ENCODE measurements at places on chromosomes 11 and 22.
A peak's percentile ranks its signal among the peaks of the same experiment; 100 is the strongest.

GRCh38 chr11:119752946-119753345, 23.9 kb upstream of the NECTIN1 start:
- DNase-seq: no peak

GRCh38 chr11:58727415-58727797, 4.3 kb downstream of the GLYAT start:
- no peak for DNase-seq

DNA sequence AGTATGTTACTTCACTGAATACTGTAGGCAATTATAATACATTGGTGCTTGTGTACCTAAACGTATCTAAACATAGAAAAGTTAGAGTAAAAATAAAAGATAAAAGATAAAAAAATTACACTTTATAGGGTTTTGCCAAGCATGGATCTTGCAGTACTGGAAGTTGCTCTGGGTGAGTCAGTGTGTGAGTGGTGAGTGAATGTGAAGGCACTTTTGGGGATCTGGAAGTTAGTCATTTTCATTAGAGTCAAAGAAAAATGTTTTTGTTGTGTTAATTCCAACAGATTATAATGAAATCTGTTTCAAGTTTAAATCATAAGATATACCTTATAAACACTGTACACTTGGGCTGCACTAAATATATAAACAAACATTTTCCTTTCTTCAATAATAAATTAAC, 3.3 kb downstream of the SLC22A25 start:
- no peak for DNase-seq

GRCh38 chr22:40328546-40329456, 17.5 kb upstream of the ADSL start:
- no peak for DNase-seq

DNA sequence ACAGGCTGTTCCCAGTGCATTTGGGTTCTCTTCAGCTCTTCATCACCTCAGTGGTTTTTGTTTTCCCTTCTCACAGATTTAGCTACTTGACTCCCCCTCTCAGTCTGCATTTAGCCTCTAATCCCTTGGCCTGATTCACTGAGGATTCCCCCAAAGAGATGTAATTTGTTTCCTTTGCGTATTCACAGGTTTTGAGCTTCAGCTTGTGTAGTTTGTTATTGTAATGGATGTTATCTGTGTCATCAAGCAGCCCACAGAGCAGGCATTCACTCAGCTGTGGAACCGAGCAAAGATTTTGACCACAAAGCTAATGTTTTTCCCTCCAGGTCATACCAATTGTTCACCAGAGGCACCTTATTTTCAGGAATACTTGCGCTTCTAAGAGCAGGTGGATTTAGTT, 6.4 kb upstream of the ME3 start:
- DNase-seq: no peak

GRCh38 chr11:120431633-120432032, 79.9 kb upstream of the GRIK4 start:
- no peak for DNase-seq

- no peak for DNase-seq
Measured at GRCh38 chr11:2789791-2790567, 90.2 kb upstream of the KCNQ1OT1 start.

DNA sequence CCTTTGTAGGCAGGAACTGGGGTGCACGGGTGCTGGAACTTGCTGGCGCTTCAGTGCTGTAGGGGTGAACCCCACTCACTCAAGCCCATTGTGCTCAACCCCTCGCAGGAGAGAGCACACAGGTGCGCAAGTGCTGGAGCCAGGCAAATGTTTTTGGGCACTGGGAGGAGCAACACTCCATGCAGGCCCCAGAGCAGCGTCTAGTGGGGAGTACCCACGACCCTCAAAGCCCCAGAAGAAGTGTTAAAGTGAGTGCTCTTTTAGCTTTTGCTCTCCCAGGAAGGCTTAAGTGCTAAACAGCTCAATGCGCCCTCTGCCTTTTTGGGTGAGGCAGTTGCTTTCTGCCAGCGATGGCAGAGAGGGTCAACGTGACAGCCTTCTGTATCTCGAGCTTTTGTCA, 282.2 kb upstream of the ARHGAP42 start:
- no peak for DNase-seq

DNA sequence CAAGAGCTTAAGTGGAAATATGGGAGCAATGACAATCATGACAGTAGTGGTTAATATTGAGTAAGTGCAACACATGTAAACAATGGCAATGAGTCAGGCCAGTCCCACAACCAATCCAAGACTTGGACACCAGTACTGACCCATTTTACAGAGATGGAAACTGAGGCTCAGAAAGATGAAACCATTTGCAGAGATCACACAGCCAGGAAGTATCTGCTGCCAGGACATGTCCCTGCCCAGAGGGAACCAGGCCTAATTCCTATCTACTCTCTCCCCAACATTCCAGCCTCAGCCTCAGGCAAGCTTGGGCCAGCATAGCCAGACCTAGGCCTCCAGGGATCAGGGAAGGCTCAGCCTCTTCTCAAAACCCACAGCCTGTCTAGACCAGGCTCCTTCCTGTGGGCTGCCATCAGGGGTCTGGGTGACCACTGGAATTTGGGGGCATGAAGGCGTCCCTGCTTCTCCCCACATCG, 395.1 kb downstream of the MN1 start:
- DNase-seq: no peak

DNA sequence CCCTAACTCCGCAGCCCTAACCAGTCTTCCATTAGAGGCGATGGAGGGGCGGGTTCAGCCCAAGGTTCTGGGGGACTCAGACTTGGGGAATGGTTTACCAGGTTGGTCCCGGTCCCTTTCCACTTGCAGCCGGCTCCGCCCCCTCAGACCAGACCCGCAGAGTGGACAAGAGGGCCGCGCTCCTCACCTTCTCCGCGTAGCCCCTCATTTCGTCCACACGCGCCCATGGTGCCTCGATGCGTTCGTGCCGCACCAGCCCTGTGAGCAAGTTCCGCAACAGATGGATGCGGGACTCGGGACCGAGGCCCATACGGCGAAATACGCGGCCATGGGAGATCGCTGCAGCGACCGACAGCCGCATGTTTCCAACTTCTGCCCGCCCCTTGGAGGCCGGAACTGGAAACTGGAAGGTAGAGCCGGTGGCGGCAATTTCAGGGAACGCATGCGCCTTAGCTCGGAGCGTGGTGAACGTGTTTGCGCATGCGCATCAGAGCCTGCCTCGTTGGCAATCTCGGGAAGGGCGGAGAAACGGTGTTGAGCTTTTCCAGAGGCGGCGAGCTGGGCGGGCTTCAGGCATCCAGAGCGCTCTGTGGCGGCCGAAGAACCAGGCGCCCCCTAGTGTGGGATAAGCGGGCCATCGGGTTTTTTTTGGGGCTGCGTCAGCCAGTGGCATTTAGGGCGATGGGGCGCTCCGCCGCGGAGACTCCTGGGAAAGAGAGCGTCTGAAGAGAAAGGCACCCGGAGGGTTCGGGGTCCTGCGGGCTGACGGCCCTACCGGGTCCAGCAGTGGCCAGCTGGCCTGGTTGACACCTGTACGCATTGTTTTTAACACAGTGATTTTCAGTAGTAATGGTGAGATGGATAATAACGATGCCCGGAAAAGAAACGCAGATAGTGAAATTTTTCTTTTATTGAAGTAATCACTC, at the start of gene MRPL17:
Gene MRPL17, minus strand, starts transcription at position 405 of the 926 bp plus-strand sequence. Its CDS starts 44 bp downstream, at position 361.
- peak; percentile 98 for DNase-seq

- no peak for DNase-seq
Measured at GRCh38 chr11:47192111-47192510, 5.9 kb upstream of the PACSIN3 start.

DNA sequence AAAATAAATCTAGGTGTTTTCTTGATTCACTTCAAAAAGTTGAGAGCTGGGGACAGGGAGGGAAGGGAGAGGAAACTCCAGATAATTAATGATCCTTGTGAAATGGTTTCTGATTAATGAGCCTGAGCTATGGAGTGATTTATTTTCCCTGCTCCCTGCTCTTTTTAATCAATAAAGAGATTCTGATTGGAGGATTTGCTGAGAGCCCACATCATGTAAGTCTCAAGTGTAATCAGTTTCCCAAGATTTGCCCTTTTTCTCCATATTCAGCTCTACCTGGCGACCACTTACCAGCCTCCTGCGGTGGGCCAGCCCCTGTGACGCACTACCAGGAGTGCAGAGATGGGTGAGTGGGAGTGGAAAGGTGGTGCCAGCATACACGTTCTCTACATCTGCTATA, 114.0 kb downstream of the NAV2 start:
- no peak for DNase-seq

- DNase-seq: no peak
Measured at GRCh38 chr11:96194581-96195374, 148.2 kb downstream of the MAML2 start.

DNA sequence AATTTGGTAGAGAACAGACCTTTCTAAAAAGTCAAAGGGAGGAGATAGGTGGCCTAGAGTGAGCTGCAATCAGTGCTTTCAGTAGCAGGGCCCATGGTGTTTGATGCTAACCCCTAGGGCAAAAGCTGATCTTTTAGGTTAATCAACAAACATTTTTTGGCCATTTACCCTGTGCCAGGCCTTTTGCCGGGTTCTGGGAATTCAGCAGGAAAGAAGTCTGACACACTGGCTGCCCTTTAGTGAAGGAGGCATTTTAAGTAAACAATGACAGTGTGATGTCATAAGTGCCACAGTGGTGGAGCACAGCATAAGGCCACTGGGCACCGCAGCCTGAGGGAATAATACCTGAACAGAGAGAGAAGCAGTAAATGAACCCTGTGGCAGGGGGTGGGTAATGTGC, 29.0 kb downstream of the C22orf31 start:
- no peak for DNase-seq

DNA sequence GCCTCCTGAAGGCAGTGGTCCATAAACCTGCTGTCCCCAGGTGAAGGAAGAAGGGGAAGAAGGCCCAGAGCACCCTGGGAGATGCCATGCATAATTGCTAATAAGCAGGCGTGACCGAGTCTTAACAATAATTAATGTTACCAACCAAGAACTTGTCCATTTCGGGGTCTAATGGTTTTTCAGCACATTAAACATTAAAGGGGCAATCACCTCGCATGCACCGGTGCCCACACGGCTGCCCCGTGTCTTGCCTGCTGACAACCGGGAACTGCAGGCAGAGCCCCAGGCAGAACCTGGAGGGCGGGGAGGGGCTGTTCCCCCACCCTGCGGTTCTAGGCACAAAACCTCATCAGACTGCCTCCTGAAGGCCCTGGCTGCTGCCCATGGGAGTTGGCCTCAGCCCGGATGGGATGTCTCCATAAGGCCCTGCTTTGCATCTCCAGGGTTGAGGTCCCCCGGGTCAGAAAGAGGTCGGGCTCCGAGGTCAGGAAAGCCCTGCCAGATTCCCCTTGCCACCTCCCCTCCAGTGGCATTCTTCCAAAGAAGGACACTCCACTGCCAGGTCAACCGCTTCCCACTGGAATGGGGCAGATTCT, 169.0 kb downstream of the BUD13 start:
- no peak for DNase-seq

GRCh38 chr22:39655831-39656230, 85.3 kb downstream of the CACNA1I start:
- no peak for DNase-seq

GRCh38 chr11:21944577-21944976, 248.3 kb upstream of the ANO5 start:
- DNase-seq: no peak

DNA sequence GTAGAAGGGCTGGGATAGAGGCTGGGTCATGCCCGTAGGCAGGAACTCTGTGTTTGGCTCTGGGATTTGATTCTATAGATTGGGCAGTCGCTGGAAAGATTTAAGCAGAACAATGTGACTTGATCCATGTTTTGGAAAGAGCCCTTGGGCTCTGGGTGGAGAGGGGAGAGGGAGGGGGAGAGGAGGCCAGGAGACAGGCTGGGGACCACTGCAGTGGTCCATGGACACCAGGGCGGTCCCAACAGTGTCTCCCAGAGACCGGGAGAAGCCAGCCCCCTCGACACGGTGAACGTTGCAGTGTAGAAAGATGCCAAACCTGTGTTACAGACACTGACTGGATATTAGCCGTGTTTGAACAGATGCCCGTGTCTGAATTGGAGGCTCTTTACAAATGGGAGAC, 19.5 kb downstream of the PVALB start:
- DNase-seq: no peak

DNA sequence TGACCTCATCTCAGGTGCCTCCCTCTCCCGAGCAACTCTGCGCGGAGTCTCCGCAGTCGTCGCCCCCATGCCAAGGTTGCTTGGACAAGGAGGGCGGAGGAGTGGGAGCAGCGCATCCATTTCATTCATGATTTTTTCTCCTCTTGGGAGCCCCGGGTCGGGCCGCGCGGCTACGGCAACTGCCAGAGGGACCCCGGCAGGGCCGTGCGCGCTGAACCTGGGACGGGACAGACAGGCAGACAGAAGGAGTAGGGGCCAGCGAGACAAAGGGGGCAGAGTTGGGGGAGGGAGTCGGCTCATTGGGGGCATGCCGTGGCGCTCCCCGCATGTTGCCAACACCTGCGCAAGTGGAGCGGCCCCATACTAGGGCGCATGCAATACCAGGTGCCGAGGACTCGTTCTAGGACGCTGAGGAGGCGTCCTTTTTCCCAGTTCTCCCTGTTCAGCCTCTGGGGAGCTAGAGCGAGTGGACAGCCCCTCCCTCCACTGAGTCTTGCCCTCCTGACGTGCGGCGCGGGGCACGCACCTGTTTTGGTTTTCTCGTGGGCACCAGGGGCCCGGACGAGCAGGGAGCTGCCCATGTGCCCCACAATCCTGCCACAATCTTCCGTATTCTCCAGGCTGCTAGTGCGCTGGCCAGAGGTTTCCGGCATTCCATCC, 501 bp upstream of the PTPN5 start:
- no peak for DNase-seq

DNA sequence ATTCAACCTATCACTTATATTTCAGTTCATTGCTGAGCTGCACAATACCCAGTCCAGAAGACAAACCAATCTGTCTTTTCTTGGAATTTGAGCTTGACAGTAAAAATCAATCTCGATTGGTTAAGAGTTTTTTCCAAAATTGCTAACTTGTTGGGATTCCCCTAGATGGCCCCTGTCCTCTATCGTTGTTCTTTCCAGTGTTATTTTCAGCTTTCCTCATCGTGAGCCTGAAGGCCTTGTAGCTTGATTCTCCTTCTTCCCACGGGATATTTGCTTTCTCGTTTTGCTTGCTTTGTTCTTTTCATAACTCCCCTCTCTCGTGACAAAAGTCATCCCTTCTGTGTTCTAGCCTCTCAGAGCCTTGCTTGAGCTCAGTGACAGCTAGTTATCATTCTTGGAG, 3.1 kb downstream of the OR8B8 start:
- DNase-seq: no peak

GRCh38 chr11:103157542-103157941, 48.3 kb downstream of the DYNC2H1 start:
- no peak for DNase-seq

DNA sequence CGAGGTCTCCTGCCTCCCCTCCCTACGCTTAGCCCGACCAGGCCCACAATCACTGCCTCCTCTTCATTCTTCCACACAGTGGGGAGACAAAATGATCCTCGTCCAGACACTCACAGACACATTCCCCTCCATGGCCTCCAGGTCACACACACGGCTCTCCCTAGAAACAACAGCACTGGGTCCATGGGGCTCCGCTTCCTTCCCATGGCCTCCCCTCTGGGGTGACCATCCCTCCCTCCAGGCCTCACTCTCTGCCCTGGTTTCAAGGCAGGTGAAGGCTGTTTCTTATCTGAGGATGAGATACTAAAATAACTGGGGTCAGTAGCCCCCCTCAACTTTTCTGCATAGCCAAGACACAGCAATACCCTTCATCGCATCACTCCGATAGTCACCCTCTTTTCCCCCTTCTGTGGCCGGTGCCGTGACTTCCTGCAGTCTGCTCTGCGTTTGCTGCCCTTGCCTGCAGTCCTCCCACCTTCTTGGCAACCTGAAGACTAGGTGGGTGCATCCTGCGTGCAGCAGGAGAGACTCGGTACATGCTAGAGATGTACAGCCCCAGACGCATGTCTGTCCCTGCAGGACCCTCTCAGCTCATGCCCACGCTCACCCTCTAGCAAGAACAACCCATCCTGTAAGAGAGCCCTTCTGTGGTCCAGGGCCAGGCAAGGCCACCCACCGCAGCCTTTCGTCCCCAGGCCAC, 55.8 kb downstream of the CD6 start:
- no peak for DNase-seq

Measured in stimulated activated CD4-positive, alpha-beta T cell treated with anti-CD3 and anti-CD28 coated beads, TNF-alpha, amount 100 ng/mL, for 24 hours (primary cell).